Thyroid gland (tissue), 4 donors: ENCODE measurements at places on chromosomes 6 and 20. TPM values are rescaled to one million over a fixed set of nuclear protein-coding genes. Genes with fewer than 3 reads are reported as not detected.

The NAA20 gene
- total RNA-seq = 65.3 TPM

The MICB gene
- total RNA-seq = 1.5 TPM

The TBP gene
- 17.9 TPM for total RNA-seq

The RAB23 gene
- 38.9 TPM for total RNA-seq

The KCNB1 gene
- total RNA-seq = 0.45 TPM

The OR2J3 gene
- total RNA-seq = not detected

The UBE2V1 gene
- 77.3 TPM for total RNA-seq

The PNPLA1 gene
- not detected for total RNA-seq

The ARFGEF3 gene
- total RNA-seq = 7.2 TPM

The CNKSR3 gene
- total RNA-seq = 6.7 TPM

The RSPH9 gene
- not detected for total RNA-seq

The RBPJL gene
- total RNA-seq = not detected

The BANF2 gene
- total RNA-seq = not detected

The CTAGE9 gene
- not detected for total RNA-seq

The SIRPD gene
- not detected for total RNA-seq

The RNF144B gene
- total RNA-seq = 98.6 TPM

The ATP6V1G2 gene
- total RNA-seq = 1.2 TPM

The FNDC1 gene
- 23.2 TPM for total RNA-seq

The FOXC1 gene
- total RNA-seq = 4.0 TPM

The NEURL2 gene
- 16.5 TPM for total RNA-seq

The HCRTR2 gene
- total RNA-seq = not detected

The CYP39A1 gene
- total RNA-seq = 11.4 TPM

The RAMACL gene
- total RNA-seq = 3.7 TPM

The TAAR1 gene
- total RNA-seq = not detected

The C20orf141 gene
- total RNA-seq = not detected

The GRM1 gene
- 2.5 TPM for total RNA-seq

The C20orf204 gene
- 0.11 TPM for total RNA-seq

The MICAL1 gene
- 15.1 TPM for total RNA-seq

The SLC17A1 gene
- not detected for total RNA-seq

The SLC17A2 gene
- total RNA-seq = not detected

The OTOR gene
- total RNA-seq = not detected

The SGK2 gene
- 0.58 TPM for total RNA-seq

The IYD gene
- 1,038 TPM for total RNA-seq

The PLAGL1 gene
- 6.9 TPM for total RNA-seq

The PRRT1 gene
- total RNA-seq = 0.81 TPM

The CALHM4 gene
- not detected for total RNA-seq

The TMEM74B gene
- total RNA-seq = 2.7 TPM

The PRL gene
- total RNA-seq = not detected

The PSORS1C2 gene
- total RNA-seq = not detected

The LHFPL5 gene
- total RNA-seq = not detected

The DEFB124 gene
- not detected for total RNA-seq

The SIRPB2 gene
- total RNA-seq = 1.6 TPM
